Esophagus muscularis mucosa (tissue), 4 donors: ENCODE measurements at places on chromosomes 16 and 17. TPM values are rescaled to one million over a fixed set of nuclear protein-coding genes. Genes with fewer than 3 reads are reported as not detected.

SEC14L1 gene
- total RNA-seq, result 40.7 TPM

PABPN1L gene
- not detected for total RNA-seq

SCIMP gene
- total RNA-seq, result 4.0 TPM

MPP2 gene
- 15.3 TPM for total RNA-seq

CACNG3 gene
- total RNA-seq, result not detected

NXPH3 gene
- total RNA-seq, result 12.6 TPM

CSH1 gene
- not detected for total RNA-seq

SPNS2 gene
- 19.9 TPM for total RNA-seq

SNX20 gene
- total RNA-seq, result 1.6 TPM
